ENCODE measurements at places on chromosomes 12 and 14. TPM values are rescaled to one million over a fixed set of nuclear protein-coding genes. Genes with fewer than 3 reads are reported as not detected.

DNA sequence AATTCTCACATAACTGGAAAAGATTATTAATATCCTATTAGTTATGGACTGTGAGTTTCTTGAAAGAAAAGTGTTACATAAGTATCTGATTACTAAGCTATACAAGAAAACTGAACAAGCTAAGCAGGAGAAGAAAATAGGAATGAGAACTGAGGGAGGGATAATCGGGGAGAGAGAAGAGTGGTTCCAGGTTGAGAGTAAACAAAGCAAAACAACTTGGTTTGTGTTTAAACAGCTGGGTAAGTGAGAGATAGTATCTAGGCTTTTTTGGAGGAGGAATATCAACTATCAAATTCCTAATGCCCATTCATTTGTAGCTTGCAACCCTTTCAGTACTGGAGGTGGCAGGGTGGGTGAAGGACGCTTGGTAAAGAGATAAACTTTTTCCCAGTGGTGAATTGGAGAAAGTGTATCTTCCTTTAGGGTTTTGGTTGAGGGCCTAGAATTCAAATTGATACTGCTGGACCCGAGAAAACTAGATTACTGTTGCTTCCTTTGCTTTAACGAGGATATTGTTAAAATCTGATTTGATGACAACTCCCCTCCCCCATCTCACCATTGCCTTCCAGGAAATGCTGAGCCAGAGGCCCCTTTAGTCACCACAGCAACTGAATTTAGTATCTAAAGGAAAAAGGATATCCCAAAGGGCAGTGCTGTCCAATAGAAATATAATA lies 2.0 kb upstream of the SLC2A3 start:
- no peak for DNase-seq

DNA sequence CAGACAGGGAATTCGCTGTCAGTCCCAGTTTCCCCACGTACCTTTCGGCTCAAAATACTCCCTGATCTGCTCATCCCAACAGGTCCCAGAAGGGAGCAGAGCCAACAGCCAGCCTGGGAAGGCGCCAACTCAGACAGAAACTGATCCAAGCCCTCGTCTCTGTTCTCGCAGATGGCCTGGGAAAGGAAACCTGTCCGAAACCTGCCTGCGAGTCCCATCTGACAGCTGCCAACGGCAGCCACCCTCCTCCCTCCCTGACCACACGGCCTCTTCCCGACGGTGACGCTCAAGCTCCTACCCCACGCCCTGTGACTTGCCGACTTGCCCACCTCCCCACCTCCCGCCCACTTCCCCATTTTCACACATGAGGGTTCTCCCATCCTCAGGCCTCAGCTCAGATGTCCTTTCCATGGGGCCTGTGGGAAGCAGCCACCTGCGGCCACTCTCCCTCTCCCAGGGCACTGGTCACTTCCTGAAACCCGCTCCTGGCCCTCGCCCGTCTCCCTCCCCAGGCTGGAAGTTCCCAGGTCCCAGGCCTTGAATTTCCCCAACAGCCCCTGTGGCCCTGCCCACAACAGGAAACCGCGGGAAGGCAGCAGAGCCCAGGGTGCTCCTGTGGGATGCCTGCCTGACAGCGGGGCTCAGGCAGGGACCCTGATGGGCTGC lies 60.9 kb upstream of the FBRSL1 start:
- no peak for DNase-seq

GRCh38 chr14:69773571-69774276 lies 6.8 kb downstream of the SRSF5 start:
- DNase-seq, result no peak

- no peak for DNase-seq
Measured at GRCh38 chr12:10901427-10901826, 7.9 kb downstream of the TAS2R13 start.

GRCh38 chr12:52221912-52222457 lies 11.1 kb upstream of the KRT7 start:
- DNase-seq, result peak; percentile 25

GRCh38 chr12:65741656-65742017 lies 82.6 kb upstream of the HMGA2 start:
- DNase-seq, result peak; percentile 51

- no peak for DNase-seq
Measured at GRCh38 chr12:24697295-24697694, 251.6 kb downstream of the BCAT1 start.

DNA sequence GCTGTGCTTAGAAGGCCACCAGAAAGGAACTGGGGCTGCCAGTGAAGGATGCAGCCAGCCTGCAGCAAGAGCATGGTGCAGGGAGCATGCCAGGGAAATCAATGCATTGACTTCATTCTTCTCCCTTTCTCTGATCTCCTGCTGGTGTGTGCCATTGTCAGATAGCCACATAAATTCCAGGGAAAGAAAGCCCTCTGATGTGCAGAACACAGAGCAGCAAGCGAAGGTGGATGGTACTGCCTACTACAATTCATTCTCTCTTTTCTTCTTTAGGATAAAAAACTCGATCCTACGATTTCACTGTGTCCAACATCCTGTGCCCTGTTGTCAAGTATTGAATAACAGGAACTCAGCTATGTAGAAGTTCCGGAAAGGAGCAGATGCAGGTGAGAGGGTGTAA lies 446.7 kb upstream of the TMEM132C start:
- DNase-seq, result no peak

DNA sequence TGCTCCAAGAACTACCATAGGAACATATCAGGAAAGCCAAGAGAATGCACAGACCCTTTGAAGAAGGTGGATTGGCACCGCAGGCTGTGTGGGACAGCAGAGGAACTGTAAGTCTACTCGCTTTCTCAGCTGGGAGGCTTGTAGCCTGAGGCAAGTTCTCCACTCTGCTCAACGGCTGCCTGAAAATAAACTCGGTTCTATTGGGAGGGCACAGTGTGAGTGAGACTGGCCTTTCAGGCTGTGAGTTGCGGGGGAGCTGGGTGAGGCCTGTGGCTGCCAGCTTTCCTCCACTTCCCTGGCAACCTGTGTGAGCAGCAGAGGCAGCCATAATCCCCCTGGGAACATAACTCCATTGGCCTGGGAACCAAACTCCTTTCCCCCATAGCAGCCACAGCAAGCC lies 132.1 kb downstream of the ANKS1B start:
- no peak for DNase-seq

GRCh38 chr12:82357845-82358199 lies 365 bp downstream of the CCDC59 start:
- no peak for DNase-seq

- DNase-seq, result peak; percentile 1
Measured at GRCh38 chr14:91283666-91284065, 39.2 kb upstream of the GPR68 start.

- DNase-seq, result no peak
Measured at GRCh38 chr12:82650627-82651337, 35.9 kb upstream of the TMTC2 start.

GRCh38 chr12:38669530-38669929 lies 235.9 kb downstream of the CPNE8 start:
- no peak for DNase-seq

DNA sequence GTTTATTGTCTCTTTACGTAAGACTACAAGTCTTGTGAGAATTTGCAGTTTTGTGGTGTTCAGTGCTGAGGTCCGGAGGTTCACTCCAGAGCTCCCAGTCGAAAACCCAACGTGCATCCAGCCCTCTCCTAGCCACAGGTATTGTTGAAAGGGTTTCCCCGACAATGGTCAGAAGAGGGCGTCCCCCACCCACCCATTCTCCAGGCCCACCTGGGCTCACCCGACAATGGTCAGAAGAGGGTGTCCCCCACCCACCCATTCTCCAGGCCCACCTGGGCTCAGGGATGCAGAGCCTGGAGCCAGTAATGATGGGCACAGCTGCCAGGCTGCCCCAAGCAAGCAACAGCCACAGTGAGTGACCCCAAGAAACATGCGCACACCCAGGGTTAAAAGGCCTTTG lies 126.8 kb upstream of the EVL start:
- DNase-seq, result no peak

DNA sequence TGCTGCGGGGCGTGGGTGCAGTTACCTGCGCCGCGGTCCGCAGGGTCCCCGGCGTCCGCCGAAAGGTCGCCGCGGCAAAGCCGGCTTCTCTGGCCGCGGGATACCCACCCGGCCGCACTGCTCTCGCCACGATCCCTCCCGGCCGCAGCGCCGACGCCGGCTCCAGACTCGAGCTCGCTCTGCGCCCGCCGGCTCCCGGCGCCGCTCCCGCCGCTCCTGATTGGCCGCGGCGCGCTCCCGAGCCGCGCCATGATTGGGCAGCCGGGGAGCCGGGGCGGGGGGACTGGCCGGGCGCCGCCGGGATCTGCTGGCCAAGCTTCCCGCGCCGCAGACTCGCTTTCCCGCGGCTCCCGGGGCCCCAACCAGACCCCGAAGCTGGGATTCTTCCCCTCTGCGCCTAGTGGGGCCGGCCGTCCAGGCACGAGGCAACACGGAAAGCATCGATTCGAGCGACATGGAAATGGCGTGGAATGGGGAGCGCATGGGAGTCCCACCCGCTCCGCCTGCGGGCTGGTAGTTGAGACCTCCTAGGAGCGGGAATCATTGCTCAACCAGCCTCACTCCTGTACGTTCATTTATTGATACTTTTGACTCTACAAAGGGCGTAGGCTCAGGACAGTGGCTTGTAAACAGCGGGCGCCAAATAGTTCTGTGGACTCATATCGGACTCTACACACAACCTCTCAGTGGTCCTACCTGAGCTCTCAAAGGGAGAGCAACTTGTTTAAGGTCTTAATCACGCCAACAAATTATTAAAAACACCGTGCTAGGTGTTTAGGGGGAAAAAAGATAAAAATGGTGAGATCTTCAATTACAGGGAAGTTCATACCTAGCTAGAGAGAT lies 36.4 kb upstream of the STON2 start:
- peak; percentile 45 for DNase-seq

- DNase-seq, result no peak
Measured at GRCh38 chr14:90782892-90783291, 33.3 kb downstream of the TTC7B start.

GRCh38 chr12:13162904-13163303 lies 33.6 kb upstream of the EMP1 start:
- no peak for DNase-seq

DNA sequence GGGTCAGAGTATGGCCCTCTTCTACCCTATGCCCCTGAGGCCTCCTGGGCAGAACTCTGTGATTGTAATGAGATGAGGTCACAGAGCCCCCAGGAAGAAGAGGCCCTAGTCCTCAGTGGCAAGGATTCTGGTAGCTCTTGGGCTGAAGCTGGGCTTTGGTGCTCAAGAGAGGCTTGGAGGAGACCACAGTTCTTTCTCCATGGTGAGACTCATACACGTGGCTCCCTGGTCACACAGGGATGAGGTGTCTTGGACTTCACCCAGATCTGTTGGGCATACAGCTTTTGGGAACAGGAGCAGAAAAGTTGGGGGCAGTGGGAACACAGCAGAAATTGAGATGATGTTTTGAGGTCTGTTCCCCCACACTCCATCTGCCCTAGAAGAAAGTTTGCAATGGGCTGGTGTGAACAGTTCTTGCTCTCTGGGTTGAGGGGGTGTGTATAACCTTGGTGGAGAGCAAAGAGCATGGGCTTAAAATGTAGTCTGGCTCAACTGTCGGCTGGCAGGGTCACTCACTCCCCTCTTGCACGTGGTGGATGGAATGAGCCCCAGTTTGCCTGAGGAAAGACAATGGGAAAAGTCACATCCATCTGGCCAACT lies at the start of gene KRT86:
TSS of gene KRT86 (plus strand) at position 125 of the 600 bp plus-strand sequence. CDS start 27,272 bp downstream, outside the sequence.
- no peak for DNase-seq

DNA sequence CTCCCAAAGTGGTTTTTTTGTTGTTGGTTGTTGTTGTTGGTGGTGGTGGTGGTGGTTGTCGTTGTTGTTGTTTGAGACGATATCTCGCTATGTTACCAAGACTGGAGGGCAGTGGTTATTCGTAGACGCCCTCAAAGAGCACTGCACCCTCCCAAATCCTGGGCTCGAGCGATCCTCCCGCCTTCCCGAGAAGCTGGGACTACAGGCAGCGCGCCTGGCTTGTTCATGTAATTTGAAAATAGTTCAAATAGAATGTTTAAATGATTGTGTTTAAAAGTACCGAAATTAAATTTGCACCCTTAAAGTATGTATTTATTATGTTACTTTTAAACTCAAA lies 439 bp upstream of the ANAPC5 start:
- no peak for DNase-seq

GRCh38 chr12:3973973-3974644 lies 100.9 kb upstream of the PARP11 start:
- DNase-seq, result no peak

DNA sequence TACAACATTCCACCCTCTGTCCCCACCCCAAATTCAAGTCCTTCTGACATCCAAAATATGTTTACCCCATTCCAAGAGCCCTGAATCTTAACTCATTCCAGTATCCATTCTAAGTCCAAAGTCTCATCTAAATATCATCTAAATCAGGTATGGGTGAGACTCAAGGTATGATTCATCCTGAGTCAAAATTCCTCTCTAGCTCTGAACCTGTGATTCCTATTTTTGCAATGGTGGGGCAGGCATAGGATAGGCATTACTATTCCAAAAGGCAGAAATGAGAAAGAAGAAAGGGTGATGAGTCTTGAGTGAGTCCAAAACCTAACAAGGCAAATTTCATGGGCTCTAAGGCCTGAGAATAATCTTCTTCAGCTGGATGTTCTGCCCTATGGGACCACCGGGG lies 140.3 kb upstream of the FAR2 start:
- DNase-seq, result no peak

GRCh38 chr12:78863482-78864402 lies 832 bp upstream of the SYT1 start:
- peak; percentile 39 for DNase-seq

DNA sequence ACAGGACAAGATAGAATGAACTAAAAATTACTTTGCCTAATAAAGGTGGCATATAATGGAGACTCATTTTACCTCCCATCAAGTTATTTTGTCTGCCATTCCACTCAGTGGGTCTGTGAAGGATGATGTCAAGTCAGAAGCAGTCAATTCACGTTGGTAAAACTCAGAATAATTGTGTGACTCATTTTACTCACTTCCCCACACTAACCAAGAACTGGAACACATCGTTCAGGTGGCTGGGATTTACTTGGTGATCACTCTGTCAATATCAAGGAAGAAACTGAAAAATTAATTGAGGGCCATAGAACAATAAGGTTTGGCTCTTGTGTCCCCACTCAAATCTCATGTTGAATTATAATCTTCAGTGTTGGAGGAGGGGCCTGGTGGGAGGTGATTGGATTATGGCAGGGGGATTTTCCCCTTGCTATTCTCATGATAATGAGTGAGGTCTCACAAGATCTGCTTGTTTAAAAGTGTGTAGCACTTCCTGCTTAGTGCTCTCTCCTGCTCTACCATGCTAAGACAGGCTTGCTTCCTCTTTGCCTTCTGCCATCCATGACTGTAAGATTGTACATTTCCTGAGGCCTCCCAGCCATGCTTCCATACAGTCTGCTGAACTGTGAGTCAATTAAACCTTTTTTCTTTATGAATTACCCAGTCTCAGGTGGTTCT lies 35.7 kb upstream of the GTF2A1 start:
- DNase-seq, result no peak

DNA sequence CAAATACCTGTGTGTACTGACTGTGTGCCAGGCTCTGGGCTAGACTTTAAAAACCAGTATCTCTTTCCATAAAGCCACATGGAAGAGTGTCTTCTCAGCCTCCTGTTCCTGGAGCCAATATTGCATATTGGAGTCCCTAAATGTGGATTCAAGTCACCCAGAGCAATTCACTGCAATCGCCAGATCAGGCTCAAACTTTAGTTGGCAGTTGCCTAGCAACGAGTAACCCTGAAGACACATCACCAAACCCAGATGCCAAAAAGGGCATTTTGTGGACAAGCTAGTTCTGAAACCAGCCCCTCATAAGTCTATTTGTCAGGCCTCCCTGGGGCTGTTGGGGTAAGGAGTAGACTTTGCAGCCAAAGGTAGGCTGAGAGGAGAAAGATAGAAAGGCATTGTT lies 13.7 kb downstream of the DPF3 start:
- no peak for DNase-seq

NDUFA9 gene
- total RNA-seq, result 112 TPM

TPPP2 gene
- not detected for total RNA-seq

APOF gene
- not detected for total RNA-seq

HOXC12 gene
- total RNA-seq, result not detected

NRIP2 gene
- 0.18 TPM for total RNA-seq

MBD6 gene
- total RNA-seq, result 1.4 TPM

BCL2L14 gene
- total RNA-seq, result not detected
